NB4 (cell line): ENCODE measurements at places on chromosomes 5 and 9.

DNA sequence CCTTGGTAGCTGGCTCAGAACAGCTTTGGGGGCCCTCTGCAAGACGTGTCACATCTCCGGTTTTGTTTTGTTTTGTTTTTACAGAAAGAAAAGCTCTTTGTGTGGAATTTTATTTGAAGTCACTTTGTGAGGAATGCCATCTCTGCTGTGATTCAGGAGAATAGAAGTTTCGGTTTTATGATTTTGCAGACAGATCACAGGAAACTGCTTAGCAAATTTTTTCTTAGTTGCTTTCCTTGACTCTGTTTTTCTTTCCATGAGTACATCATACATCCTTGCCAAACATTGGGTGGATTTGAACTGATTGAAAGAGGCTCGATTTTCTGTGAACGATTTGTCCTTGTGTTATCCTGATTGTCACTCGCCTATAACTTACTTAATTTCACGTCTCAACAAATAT is 5.1 kb downstream of the SEMA5A start:
- DNase-seq = no peak

DNA sequence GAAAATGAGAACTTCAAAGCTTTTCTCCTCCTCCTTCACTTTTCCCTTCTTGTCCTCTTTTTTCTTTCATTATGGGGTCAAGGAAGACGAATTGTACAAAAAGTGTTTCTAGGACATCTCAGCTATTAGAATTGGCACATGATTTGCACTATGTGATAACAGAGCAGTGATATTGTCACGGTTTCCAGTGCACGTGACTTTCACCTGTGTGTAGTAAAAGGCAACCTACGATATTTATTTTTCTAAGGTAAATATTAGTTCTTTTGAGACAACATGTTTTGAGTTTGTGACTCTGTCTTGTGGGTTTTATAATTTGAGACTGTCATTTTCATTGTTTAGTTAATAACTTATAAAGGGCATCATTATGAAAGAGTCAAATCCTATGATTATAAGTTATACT is 213.1 kb downstream of the PSAT1 start:
- DNase-seq = no peak

DNA sequence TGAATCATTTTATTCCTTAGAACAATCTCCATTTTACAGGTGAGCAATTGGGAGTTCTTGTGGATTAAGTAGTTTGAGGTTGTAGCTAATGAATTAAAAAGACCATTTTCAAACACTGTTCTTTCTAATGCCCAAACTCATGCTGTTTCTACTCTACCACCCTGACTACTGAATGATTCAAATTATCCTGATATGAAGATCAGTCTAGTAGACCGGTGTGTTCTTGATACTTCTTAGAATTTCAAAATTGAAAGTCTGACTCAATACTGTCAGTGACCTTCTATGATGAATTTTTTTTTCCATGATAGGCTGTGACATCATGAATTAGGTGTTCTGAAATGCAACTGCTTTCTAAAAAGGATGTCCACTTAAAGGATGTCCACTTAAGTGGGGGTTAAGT is 515.5 kb downstream of the DMAC1 start:
- DNase-seq = no peak

GRCh38 chr5:117191251-117191650 is 616.6 kb upstream of the SEMA6A start:
- DNase-seq = no peak

DNA sequence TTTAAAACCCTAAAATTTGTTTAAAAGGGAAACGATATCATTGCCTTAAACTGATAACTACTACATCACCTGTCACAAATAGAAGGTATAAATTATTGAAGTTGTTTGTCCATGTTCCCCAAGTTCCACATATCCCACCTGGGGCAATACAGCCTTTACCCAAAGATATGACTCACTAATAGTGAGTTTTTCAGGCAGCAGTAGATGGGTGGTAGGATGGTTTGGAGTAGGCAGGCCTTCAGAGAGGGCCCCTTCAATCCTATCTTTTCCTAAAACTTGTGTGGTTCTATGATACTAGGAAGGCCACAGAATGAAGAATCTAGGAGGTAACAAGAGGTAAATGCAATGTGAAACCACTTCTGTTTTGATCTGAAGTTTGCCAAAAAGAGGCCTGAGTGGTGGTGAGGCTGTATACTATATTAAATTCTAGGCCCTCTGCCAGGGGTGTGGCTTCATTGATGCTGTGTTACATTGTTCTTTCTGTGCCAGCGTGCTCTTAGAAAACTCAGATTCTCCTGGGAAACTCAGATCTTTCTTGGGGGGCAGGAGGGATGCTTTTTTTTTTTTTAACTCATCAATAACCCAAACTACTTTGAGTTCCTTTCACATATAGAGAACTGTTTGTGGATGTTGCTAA is 7.2 kb downstream of the CYSTM1 start:
- DNase-seq = no peak

GRCh38 chr9:110066929-110067716 is 140.8 kb downstream of the C9orf152 start:
- peak; percentile 66 for DNase-seq

GRCh38 chr5:50889790-50890189 is 223.4 kb downstream of the PARP8 start:
- DNase-seq = peak; percentile 2
